Pulmonary artery endothelial cell (primary cell): ENCODE measurements at places on chromosomes 11 and 22. TPM values are rescaled to one million over a fixed set of nuclear protein-coding genes. Genes with fewer than 3 reads are reported as not detected.

RFPL2 gene
- not detected in 2 replicates for total RNA-seq

PRRG4 gene
- total RNA-seq = 0.07 and 0.49 TPM in 2 replicates

FGF19 gene
- total RNA-seq = not detected in 2 replicates

FREY1 gene
- 0.40 and 0.88 TPM in 2 replicates for total RNA-seq

CAT gene
- 45.9 and 58.4 TPM in 2 replicates for total RNA-seq

RASGRP2 gene
- 0.53 and 1.5 TPM in 2 replicates for total RNA-seq

KMT5B gene
- 17.6 and 23.6 TPM in 2 replicates for total RNA-seq

TSPO gene
- 207 and 342 TPM in 2 replicates for total RNA-seq
